ENCODE measurements at places on chromosomes 12 and 14.

- no peak for DNase-seq
Measured at GRCh38 chr14:60723116-60723906, 840 bp downstream of the SIX4 start.

DNA sequence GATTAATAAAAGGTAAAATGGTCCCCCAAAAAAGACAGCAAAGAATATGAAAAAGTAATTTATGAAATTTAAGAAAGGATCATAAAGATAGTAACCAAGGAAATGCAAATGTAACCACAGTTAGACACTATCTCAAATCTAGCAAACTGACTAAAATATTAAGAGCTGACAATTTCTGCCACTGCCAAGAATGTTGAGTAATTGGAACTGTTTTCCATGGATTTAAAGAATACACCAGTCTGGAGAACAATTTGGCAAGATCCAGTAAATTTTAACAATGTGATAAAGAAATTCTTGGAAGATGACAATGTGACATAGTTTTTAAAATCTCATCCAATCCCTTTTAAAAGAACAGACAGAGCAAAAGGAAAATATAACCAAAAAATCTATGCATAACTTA is 798.0 kb upstream of the MGAT4C start:
- DNase-seq, result no peak

DNA sequence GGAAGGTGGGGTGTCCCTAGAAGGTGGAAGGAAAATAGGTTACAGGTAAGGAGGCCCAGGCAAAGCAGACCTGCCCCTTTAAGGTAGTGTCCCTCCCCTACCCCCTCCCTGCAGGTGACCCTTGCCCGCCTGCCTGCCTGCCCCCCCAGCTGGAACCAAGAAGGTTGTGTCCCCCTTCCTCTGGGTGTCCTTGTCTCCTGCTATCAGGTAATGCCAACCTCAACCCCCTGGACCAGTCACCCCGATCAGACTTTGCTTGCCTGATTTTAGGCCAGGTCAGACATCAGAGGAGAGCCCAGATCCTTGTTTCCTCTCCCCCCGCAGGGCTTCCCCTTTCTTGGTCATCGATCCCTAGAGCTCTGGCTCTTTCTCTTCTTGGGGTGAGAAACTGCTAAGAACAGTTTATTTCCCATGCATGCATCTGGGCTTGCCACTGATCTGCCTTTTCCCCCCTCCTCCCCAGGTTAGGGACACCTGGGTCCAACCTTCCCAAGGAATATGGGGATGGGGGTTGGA is at the start of gene SLC39A5:
TSS of gene SLC39A5 (plus strand) at position 136 of the 516 bp plus-strand sequence. CDS start 1,224 bp downstream, outside the sequence.
- no peak for DNase-seq

DNA sequence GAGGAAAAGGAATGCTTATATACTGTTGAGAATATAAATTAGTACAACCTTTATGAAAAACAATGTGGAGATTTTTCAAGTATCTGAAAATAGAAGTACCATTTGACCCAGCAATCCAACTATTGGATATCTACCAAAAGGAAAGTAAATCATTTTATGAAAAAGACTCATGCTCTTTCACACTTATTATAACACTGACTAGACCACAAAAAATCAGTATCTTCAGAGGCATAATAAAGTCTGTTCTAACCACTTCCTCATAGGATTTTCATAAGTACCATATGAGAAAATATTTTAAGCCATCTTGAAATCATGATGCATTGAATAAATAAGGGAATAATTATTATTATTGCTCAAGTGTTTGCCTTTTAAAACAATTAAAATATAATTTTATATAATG is 90.8 kb downstream of the SLCO1B1 start:
- DNase-seq, result no peak

DNA sequence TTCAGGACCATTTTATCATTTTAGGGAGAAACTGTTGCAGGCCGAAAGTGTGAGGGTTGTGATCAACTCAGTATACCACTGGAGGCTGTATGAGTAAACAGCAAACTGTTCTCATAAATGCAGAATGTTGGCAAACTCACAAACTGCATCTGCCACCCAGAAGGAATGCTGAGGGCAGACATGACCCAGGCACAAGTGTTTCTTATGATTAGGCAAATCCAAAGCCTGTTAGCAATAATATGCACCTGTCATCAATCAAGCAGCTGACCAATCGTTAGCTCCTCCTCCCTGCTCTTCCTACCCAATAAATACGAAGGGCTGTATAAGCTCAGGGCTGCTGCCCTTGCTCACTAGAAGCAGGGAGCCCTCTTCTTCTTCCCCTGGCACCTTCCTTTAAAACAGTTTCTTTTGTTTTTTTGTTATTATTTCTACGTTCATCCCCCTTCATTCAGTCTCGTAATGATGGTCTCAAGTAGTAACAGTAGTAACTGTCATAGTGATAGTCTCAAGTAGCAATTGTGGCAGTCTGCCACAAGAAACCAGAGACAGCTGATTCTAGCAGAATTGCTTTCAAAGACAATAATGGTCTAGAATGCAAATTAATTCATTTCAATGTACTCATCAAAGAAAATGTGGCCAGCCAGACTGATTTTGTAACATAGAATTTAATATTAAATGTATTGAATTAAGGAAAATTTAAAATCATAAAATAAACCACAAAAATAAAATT is 15.2 kb upstream of the CCDC175 start:
- no peak for DNase-seq

- no peak for DNase-seq
Measured at GRCh38 chr14:35435177-35435576, 30.6 kb upstream of the NFKBIA start.

GRCh38 chr14:69299286-69300035 is 39.5 kb downstream of the GALNT16 start:
- DNase-seq, result no peak

DNA sequence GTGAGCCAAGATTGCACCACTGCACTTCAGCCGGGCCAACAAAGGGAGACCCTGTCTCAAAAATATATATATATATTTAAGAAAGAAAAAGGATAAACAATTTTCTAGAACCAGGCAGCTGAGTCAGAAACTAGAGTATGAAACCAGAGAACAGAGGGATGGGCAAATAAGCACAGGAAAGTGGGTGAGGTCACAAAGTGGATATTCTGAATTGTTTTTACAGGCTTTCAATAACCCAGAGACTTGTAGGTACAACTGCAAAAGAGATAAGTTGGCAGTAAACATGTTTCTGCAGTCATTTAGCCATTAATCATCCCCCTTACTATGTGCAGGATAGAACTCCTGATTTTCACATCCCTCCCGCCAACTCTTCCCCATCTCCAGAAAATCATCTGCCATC is 94.2 kb downstream of the BTG1 start:
- no peak for DNase-seq

GRCh38 chr12:17361224-17361623 is 728.8 kb downstream of the RERGL start:
- no peak for DNase-seq

DNA sequence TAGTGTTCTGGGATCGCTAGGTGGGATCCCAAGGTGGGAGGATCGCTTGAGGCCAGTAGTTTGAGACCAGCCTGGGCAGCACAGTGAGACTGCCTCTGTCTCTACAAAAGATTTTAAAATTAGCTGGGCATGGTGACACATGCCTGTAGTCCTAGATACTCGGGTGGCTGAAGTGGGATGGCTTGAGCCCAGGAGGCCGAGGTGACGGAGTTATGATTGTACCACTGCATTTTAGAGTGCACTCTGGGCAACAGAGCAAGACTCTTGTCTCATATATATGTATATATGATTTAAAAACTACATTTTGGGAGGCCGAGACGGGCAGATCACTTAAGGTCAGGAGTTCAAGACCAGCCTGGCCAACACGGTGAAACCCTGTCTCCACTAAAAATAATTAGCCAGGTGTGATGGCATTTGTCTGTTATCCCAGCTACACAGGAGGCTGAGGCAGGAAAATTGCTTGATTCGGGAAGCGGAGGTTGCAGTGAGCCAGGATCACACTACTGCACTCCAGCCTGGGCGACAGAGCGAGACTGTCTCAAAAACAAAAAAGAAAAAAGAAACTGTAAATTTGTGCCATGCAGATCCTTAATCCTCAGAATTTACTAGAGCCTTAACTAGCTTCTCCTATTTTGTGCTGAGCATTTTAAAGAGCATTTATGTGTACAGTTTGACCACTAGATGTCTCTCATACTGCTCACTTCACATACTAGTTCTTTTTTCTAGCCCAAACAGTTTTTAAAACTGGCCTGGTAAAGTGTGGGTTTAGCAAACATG is 114.8 kb downstream of the MON2 start:
- DNase-seq, result no peak

GRCh38 chr12:59041241-59042121 is 121.2 kb upstream of the LRIG3 start:
- no peak for DNase-seq

- DNase-seq, result no peak
Measured at GRCh38 chr14:95328729-95329503, 9.2 kb upstream of the CLMN start.

GRCh38 chr12:94658931-94659330 is 8.6 kb upstream of the TMCC3 start:
- no peak for DNase-seq

DNA sequence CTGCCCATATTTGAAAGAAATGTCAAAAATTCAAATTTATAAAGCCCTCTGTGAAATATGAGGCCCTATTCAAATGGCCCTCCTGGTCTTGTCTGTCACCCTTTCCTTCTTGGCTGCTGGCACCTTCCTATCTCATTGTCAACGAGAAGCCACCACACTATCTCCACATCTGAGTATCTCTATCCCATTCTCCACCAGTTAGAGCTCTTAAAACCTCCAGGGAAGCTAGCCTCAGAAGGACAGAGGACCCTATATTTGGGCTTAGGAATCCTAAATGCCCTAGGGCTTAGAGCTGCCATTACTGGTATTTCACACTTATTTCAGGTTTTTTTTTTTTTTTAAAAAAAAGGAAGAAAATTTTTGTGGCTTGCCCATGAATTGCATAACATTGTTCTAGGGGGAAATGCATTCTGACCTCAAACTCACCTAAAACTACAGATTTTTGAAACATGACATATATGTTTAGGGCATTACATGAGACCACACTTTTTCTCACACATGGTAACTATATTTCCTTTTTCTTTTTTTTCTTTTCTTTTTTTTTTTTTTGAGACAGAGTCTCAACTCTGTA is 25.0 kb downstream of the SLC25A21 start:
- DNase-seq, result no peak

GRCh38 chr14:72774141-72774540 is 119.8 kb downstream of the DPF3 start:
- DNase-seq, result no peak

DNA sequence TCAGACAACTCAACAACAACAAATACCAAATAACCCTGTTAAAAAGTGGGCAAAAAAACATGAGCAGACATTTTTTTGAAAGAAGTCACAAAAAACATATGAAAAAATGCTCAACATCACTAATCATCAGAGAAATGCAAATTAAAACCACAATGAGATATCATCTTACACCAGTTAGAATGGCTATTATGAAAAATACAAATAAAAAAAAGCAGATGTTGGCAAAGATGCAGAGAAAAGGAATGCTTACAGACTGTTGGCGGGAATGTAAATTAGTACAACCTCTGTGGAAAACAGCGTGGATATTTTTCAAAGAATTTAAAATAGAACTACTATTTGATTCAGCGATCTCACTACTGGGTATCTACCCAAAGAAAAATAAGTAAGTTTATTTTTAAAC is 114.0 kb downstream of the SLC38A4 start:
- DNase-seq, result no peak

GRCh38 chr14:89011355-89012281 is 187.2 kb downstream of the TTC8 start:
- no peak for DNase-seq

- no peak for DNase-seq
Measured at GRCh38 chr14:96047101-96047500, 7.9 kb downstream of the C14orf132 start.

- peak; percentile 28 for DNase-seq
Measured at GRCh38 chr14:63650256-63650952, 8.7 kb upstream of the WDR89 start.

DNA sequence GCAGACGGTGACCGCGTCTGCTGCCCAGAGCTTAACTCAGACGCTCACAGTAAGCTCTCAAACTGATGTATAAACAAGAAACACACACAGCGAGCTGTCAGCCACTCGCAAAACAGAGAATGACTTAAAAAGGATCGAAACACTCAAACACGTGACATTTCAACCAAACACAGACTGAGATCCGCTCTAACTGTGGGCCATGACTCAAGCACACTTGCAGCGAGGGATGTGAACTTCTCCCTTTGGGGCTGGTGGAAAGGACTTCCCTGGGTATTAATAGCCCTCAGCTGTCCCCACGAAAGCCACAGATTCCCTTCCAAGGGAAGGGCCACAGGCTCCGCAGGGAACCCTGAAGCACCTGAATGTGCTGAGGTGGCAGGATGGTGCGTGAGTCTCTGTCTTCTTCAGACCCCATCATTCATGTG is 29.1 kb downstream of the CCDC88C start:
- DNase-seq, result no peak

DNA sequence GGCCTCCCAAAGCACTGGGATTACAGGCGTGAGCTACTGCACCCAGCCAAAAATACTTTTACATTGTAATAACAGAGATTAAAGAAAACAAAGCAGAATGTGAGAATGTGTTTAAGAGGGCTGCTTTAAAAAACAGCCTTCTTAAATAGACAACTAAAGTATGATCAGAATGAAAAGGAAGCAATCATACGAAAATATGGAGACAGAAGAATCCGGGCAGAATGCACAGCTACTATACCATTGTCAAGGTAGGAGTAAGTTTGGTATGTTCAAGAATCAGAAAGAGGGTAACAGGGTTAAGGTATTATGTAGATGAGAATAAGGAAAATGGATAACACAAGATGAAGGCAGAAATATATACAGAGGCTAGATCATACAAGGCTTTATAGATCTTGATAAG is 8.5 kb downstream of the SEC23A start:
- no peak for DNase-seq

DNA sequence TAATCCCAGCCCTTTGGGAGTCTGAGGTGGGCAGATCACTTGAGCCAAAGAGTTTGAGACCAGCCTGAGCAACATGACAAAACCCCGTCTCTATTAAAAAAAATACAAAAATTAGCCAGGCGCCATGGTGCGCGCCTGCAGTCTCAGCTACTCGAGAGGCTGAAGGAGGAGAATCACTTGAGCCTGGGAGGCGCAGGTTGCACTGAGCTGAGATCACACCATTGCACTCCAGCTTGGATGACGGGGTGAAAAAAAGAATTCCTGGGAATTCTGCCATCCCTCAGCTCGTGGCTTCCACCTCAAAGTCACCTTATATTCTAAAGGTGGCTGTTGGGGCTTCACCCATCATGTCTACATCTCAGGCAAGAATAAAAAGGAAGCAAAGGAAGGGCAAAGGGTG is 12.9 kb downstream of the BCL2L14 start:
- DNase-seq, result no peak

GRCh38 chr12:89073027-89073398 is 279.3 kb downstream of the DUSP6 start:
- DNase-seq, result no peak

GRCh38 chr12:54159589-54159988 is 29.2 kb downstream of the SMUG1 start:
- DNase-seq, result no peak

DNA sequence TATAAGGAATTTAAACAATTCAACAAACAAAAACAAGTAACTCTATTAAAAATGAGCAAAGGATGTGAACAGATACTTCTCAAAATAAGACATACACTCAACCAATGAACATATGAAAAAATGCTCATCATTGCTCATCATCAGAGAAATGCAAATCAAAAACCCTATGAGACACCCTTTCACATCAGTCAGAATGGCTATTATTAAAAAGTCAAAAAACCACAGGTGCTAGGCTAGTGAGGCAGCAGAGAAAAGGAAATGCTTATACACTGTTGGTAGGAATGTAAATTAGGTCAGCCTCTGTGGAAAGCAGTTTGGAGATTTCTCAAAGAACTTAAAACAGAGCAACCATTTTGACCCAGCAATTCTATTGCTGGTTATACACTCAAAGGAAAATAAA is 52.0 kb downstream of the NAV3 start:
- DNase-seq, result no peak
